ENCODE measurements at places on chromosomes 4 and X.

DNA sequence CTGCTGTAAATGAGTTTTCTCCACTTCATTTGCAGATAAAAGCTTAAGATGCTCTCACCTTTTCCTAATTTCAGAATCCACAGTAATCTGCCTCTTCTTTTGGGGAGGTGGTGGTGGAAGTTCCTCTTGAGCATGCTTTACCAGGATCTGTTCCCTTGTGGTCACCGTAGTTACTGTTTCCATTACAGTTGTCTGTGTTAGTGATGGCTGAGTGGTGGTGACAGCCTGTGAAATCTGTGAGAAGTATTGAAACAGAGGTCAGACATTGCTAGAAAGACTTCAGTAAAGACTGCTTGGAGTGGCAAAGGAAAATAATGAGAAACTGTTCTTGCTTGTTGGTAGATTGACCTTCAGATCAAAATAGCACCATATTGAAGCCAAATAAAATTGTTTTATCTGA, 666.2 kb downstream of the DMD start:
- no peak for DNase-seq
- H3K36me3 ChIP-seq: peaks cover 9% of the 10 kb centered on the region
- peaks cover 37% of the 10 kb centered on the region for H3K4me1 ChIP-seq
- no peak overlapping the region for H3K4me3 ChIP-seq
- no peaks in the 10 kb centered on the region for H3K27me3 ChIP-seq

DNA sequence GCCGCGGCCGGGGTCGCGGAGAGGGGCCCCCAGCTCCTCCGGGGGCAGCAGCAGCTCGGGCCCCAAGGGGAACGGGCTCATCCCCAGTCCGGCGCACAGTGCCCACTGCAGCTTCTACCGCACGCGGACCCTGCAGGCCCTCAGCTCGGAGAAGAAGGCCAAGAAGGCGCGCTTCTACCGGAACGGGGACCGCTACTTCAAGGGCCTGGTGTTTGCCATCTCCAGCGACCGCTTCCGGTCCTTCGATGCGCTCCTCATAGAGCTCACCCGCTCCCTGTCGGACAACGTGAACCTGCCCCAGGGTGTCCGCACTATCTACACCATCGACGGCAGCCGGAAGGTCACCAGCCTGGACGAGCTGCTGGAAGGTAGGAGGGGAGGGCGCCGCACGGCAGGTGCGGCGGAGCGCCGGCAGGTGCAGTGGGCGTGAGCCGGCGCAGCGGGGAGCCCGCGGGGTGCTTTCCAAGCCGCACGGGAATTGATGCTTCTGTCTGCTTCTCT, 886 bp downstream of the DCLK2 start:
- peaks cover 40% of the 10 kb centered on the region for H3K4me1 ChIP-seq
- peak; percentile 20 for DNase-seq
- H3K27ac ChIP-seq: peak overlapping the region; percentile 90

- H3K36me3 ChIP-seq: no peaks in the 10 kb centered on the region
- peaks cover 8% of the 10 kb centered on the region for H3K4me1 ChIP-seq
- H3K4me3 ChIP-seq: no peak overlapping the region
Observed at GRCh38 chr4:7226439-7226838, 34.1 kb downstream of the SORCS2 start.

GRCh38 chrX:124216396-124217115, 115.9 kb upstream of the TEX13D start:
- no peak overlapping the region for H3K27ac ChIP-seq
- no peak for DNase-seq
- peaks cover 19% of the 10 kb centered on the region for H3K4me1 ChIP-seq

DNA sequence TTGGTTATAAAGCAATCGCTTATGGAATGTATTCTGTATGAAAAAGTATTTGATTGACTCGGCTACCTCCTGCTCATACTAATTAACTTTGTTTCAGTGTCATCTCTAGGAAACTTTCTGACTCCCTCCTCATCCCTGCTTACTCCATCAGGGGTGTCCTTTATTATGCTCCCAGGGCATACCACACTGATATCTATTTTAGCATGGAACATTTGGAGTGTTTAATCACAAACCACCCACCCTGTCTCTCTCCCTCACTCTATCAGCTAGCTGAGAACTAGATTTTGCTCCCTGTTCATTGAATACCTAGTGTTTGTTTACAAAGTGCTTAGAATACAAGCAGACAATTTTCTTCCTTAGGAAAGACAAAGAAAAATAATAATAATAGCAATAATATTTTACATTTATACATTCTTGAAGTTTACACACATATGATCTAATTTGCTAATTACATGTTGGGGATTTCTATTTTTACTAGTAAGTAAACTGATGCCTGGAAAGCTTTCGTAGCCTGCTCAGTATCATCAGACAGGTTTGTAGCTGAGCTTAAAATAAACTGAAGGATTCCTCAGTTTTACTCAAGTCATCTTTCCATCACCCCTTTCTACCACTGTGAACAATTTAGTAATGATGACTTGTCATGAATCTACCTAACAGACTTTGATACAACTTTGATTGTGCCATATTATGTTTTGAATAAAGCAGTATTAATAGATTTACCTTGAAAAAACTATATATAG, 811.4 kb upstream of the HS3ST1 start:
- H3K36me3 ChIP-seq: no peaks in the 10 kb centered on the region
- H3K27me3 ChIP-seq: peaks cover 5% of the 10 kb centered on the region
- peaks cover 3% of the 10 kb centered on the region for H3K4me1 ChIP-seq
- no peak overlapping the region for H3K4me3 ChIP-seq
- DNase-seq: no peak

DNA sequence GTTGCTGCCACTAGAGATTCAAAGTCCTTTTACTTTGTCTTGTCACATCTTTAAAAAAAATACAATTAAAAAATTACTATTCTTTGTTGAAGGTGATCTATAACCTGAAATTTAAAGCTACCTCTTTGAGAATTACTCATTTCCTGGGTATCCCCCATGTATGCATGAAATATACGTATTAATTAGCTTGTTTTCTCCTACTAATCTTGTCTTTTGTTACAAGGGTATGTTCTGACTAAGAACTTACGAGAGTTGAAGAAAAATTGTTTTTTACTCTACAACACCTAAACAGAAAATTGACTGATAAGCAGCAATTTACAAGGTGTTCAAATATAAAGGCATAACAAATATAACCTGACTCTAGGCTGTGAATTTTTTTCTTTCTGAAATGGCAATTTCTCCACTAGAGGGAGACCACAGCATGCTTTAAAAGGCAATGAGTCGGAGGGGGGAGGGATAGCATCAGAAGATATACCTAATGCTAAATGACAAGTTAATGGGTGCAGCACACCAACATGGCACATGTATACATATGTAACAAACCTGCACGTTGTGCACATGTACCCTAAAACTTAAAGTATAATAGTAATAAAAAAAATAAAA, 249.6 kb downstream of the OPHN1 start:
- no peak overlapping the region for H3K4me3 ChIP-seq
- no peaks in the 10 kb centered on the region for H3K27me3 ChIP-seq
- H3K36me3 ChIP-seq: no peaks in the 10 kb centered on the region
- no peak overlapping the region for H3K27ac ChIP-seq
- no peak for DNase-seq

All from mesothelial cell of epicardium (in vitro differentiated cells).